NCI-H524 (cell line): ENCODE measurements at places on chromosomes 12 and 14.

GRCh38 chr12:8950702-8951478, 1.4 kb upstream of the M6PR start:
- no peak for DNase-seq

GRCh38 chr14:26598081-26598671, 343 bp upstream of the NOVA1 start:
- peak; percentile 100 for DNase-seq

DNA sequence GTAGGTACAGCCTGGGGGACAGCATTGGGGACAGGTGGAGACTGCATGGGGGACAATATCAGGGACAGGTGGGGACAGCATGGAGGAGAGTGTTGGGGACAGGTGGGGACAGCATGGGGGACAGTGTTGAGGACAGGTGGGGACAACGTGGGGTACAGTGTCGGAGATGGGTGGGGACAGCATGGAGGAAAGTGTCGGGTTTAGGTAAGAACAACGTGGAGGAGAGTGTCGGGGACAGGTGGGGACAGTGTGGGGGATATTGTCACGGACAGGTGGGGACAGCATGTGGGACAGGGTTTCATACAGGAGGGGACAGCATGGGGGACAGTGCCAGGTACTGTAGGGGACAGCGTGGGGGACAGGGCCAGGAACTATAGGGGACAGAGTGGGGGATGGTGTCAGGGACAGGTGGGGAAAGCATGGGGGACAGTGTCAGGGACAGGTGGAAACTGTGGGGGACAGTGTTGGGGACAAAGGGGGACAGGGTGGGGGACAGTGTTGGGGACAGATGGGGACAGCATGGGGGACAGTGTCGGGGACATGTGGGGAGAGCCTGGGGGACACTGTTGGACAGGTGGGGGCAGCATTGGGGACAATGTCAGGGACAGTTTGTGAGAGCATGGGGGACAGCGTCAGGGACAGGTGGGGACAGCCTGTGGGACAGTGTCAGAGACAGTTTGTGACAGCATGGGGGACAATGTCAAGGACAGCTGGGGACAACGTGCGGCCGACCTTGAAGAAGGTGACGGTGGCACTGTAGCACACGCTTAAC, 213.1 kb downstream of the TMEM121 start:
- DNase-seq, result no peak

- no peak for DNase-seq
These were observed 10.0 kb upstream of the CLEC7A start for GRCh38 chr12:10140001-10140400.

DNA sequence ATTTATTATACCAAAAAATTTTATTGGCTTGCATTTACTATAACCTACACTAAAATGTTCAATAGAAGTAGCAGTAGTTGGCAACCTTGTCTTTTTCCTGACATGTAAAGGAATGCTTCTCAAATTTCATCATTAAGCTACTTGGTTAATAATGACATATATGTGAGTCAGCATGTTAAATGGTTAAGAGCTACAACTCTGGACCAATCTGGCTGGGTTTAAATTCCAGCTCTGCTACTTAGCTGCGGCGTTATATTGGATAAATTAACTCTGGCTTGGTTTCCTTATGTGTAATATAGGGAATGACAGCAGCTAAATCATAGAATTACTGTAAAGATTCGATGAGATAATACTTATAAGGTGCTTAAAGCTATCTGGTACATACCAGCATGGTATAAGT, 53.7 kb upstream of the OTOGL start:
- DNase-seq, result no peak

- no peak for DNase-seq
These were observed 103.6 kb upstream of the RTL1 start for GRCh38 chr14:101007004-101007614.

DNA sequence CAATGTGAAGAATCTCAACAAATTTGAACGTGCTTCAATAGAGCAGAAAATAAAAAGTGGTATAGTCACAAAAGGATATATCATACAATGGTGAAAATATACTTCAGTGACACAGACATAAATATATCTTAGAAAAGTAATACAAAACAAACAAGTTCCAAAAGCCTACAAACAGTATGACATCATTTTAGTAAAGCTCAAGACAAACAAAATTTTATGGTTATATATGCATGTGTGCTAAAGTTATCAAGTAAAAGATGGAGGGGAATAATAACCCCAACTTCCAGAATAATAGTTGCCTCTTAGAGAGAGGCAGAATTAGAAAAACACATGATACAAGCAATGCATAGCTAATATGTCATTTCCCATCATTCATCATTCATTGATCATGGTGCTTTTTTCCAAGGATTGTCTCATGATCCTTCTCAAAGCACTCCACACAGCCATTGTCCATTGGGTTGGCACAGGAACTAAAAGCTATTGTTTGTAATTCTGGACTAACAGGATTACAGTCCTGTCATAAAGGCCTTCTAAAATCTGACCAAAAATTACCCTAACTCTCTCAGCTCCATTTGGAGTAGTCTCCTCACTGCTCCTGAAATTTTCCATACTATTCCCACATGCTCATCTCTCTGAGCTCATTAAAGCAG, 59.5 kb downstream of the IFNG-AS1 start:
- DNase-seq, result no peak

GRCh38 chr14:20732477-20732876, 13.2 kb upstream of the EDDM3A start:
- DNase-seq, result no peak

DNA sequence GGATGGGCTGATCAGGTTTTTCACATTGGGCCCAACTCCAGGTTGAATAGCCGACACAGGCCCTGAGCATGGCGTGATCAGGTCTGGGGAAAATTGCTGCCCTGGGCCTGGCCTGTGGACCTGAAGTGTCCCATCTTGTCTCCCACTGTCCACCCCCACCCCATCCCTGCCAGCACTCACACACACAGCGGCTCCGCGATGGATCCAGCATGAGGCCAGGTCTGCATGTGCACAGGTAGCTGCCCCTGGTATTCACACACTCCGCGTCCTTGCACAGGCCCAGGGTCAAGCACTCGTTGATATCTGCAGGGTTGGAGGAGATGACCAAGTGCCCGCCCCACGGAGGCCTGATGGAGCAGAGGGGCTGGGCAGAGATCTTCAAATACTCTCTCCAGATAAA, 38.7 kb downstream of the ISCA2 start:
- DNase-seq, result no peak

GRCh38 chr14:51176839-51177238, 63.2 kb upstream of the TMX1 start:
- peak; percentile 38 for DNase-seq

- no peak for DNase-seq
These were observed 358.1 kb downstream of the VRK1 start for GRCh38 chr14:97155320-97155719.

GRCh38 chr14:52021957-52022600, 32.7 kb downstream of the RTRAF start:
- no peak for DNase-seq

DNA sequence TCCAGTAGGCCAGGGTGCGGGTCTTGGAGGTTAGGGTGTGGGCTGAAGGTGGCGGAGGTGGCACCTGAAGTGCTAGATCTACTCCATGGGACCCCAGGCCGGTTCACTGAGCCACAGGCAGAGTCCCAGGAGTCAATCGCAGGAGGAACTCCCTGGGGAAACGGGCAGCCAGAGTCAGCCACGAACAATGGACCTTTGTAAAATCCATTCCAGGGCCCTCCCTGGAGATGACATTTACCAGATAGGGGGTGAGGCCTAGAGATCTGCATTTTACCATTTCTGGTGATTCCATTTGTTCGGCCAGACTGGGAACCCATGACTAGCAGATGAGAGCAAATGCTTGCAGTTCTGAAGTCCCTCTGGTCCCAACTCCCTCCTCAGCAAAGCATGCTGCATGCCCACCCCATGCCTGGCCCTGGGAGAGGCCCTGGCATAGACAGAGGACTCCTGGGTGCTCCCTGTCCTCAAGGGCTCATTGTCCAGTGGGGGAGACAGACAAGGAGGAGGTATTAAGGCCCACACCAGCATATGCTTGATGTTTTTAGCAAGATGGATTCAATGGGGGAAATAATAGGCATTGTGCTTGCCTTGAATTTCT, 115.5 kb downstream of the EML1 start:
- DNase-seq, result no peak

DNA sequence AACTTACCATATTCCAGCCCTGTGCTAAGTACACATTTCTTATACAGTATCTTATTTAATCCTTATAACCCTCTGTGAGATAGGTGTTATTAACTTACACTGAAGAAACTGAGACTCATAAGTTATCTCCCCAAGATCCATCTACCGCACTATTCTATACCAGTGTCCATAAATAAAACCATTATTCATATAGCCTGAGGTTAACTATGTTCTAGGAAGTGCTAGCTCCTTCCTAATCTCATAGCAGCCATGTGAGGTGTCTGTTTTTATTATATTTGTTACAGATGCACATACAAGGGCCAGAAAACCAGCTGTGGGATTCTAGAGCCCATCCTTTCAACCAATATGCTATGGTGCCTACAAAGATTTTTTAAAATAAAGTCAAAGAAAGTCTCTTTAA, 100.3 kb upstream of the RAP1B start:
- DNase-seq, result no peak

GRCh38 chr12:8941691-8942478, 7.6 kb downstream of the M6PR start:
- DNase-seq, result no peak

DNA sequence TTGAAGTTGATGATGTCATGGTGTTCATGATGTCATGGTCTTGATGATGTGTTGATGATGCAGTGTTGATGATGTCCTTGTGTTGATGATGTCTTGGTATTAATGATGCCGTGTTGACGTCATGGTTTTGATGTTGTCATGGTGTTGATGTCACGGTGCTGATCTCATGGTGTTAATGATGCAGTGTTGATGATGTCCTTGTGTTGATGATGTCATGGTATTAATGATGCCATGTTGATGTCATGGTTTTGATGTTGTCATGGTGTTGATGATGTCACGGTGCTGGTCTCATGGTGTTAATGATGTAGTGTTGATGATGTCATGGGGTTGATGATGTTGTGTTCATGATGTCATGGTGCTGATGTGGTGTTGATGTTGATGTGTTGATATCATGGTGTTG, 48.0 kb upstream of the RIMBP2 start:
- no peak for DNase-seq

GRCh38 chr12:7629465-7629864, 36.2 kb downstream of the APOBEC1 start:
- DNase-seq, result no peak

GRCh38 chr12:41310367-41310766, 122.2 kb downstream of the PDZRN4 start:
- DNase-seq, result no peak

DNA sequence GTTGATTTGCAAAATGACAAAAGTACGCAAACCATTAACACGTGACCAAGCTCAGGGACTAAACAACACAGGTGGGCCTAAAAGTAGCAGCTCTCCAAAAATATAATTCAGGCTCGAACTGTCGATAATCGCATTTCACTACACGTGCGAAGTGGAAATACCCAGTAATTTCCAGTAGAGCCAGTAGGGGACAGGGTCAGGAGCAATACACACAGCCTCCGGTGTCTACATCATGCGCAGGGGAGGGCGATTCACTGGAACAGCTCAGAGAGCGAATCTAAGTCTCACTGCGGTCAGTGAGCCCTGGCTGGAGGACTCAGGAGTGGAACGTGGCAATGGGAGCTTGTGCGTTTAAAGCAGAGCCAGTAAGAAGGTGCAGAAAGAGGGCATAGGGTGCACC, 40.4 kb downstream of the SETD3 start:
- DNase-seq, result no peak

DNA sequence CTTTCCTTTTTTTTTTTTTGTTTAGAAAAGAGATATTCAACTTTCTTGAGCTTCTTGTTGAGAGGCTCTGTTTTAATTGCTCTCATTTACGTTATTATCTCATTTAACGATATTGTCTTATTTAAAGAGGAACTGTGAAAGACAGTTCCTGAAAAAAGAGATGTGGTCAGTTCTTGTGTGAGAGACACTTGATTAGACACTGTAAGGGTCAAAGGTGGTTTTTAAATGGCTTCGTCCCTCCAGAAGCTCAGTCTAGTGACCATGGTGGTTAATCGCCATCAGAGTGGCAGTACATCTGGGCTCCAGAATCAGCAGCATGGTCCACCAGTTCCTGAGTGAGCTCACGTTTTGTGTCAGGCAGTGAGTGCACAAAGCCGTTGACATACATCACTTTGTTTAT, 57.9 kb upstream of the KCNA5 start:
- DNase-seq, result no peak

- no peak for DNase-seq
These were observed 1096.5 kb downstream of the FSCB start for GRCh38 chr14:43410631-43411030.

DNA sequence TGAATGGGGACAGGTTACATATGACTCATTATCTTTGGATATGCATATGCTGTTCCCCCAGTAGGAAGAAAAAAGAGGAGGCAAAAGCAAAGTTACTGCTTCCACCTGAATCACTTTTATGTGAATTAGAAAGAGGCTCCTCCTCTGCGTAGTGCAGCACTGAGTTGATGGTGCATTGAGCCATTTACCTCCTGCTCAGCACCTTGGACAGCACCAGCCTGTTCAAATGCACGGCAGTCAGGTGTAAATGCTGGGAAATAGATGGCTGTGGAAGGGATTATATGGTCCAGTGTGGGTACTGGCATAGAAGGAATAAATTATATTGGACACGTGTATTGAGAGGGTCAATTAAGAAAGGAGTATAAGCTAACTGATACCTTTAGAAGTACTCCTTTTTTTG, 541.9 kb upstream of the SEL1L start:
- DNase-seq, result no peak

- no peak for DNase-seq
These were observed 37.4 kb downstream of the HSPB8 start for GRCh38 chr12:119216084-119216483.

DNA sequence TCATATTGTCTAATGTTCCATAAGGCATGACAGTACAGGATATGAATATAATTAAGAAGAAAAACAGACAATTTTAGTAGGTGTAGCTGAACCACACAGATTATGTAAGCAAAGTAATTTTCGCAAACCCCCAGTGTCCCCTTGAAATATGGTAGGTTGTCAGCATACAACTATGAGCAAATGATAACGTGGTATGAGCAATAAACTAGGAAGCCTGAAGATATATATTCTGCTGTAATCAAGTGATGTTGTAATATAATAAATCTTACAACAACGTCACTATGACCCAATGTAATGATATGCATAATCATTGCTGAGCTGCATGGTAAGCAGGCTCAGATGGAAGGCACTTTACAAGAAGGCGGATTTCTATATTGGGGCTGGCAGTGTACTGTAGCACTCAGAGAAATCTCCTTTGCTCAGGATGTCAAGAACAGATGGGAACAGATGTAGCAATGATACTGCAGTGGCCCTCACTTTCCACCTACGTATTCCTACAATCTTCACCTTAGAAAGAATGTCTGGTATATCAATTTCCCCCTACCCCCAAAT, 47.8 kb upstream of the MYF6 start:
- no peak for DNase-seq
